NCI-H2107 (cell line): ENCODE measurements at places on chromosomes 6 and 20.

DNA sequence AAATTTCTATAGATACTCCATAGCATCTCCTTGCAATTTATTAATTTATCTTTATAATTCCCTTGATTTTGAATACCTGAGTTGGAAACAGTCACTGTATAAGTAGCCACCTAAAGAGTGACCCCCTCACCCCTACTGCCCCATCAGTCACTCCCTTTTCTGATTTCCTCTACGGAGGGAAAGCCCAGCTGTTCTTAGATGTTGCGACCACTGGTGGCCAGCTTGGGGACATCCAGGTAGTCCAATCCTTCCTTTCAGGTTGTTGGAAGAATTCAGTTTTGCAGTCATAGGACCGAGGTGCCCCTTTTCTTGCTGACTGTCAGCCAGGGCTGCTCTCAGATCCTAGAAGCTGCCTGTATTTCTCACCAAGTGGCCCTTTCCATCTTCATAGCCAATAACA lies 87.8 kb downstream of the BMP6 start:
- no peak for DNase-seq

DNA sequence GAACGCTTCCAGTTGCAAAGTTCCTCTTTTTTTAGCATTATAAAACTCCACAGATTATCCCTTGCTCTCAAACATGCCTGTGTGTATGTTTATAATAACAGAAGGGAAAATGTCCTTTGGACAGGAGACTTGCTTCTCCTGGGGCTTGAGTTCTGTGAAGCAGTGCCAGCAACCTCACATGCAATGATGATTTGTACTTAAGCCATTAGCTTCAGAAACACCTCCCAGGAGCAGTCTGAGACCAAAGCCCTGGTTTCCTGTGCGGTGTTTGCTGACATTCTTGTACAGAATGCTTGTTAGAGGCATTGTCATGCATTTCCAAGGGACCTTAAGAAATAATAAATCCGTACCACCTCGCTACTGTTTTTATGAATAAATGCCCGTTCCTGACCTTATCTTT lies 752.8 kb downstream of the CBLN4 start:
- no peak for DNase-seq

GRCh38 chr6:11772109-11772825 lies 6.3 kb downstream of the ADTRP start:
- no peak for DNase-seq

GRCh38 chr6:15712797-15713196 lies 50.0 kb upstream of the DTNBP1 start:
- no peak for DNase-seq

DNA sequence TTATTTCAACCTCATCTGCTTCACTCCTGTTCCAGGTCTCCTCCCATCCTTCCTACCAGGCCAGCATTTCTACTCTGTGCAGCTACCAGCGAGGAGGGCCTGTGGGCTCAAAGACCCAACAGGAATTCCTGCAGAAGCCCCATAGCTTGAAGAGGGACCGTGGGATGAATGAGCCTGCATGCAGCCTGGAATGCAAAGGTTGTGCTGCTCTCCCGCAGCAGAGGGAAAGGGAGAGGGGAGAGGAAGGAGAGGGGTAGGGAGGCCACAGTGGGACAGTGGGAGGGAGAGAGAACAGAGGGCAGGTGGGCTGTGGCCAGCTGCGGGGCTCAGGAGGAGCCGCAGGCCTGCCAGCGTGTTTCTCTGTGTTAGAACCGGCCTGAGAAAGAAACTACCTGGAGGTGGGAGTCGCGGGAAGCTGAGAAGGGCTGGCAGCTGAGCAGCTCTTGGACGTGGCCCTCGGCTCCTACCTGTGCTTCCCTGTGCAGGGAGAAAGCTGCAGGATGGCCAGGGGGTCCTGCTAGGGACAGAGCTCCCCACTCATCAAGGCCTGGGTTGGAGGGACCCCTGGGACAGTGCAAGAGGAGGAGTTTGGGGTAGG lies 66.1 kb upstream of the MLN start:
- DNase-seq: no peak

- no peak for DNase-seq
These were observed 13.2 kb upstream of the MAP3K4 start for GRCh38 chr6:160978141-160978901.

GRCh38 chr20:62918831-62919230 lies 7.5 kb downstream of the DIDO1 start:
- DNase-seq: no peak

GRCh38 chr20:1166948-1167720 lies 17.6 kb downstream of the TMEM74B start:
- DNase-seq: no peak

GRCh38 chr6:144912474-144912873 lies 627.3 kb downstream of the UTRN start:
- no peak for DNase-seq

GRCh38 chr6:27159725-27160124 lies 87.8 kb upstream of the PRSS16 start:
- no peak for DNase-seq

DNA sequence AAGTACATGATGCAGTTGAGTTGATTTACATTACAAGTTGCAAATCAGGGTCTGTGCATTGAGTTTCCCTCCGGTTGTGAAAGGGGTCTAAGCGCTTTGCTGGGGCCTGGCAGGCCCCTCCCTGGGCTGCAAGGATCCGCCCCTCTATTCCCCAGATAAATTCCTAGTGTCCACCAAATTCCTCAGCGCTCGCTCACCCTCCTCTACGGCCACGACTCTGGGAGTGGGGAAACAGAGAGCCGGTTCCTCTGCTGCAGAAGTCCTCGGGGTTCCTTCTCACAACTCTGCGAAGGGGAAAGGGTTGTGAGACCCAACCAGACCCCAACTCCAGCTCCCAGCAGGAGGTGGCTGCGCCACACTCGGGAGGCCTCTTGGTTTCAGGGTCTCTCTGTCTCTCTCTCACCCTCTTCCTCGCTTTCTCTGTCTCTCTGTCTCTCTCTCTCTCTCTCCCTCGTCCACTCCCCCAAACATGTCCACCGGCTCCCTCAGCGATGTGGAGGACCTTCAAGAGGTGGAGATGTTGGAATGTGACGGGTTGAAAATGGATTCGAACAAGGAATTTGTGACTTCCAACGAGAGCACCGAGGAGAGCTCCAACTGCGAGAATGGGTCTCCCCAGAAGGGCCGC lies at the start of gene TCF21:
TSS of gene TCF21 (plus strand) at position 185 of the 628 bp plus-strand sequence. CDS start at position 470, 285 bp downstream.
- no peak for DNase-seq

- DNase-seq: no peak
These were observed 1.5 kb downstream of the TGM3 start for GRCh38 chr20:2297357-2297728.

- no peak for DNase-seq
These were observed 5.3 kb upstream of the FNDC1 start for GRCh38 chr6:159163901-159164370.

DNA sequence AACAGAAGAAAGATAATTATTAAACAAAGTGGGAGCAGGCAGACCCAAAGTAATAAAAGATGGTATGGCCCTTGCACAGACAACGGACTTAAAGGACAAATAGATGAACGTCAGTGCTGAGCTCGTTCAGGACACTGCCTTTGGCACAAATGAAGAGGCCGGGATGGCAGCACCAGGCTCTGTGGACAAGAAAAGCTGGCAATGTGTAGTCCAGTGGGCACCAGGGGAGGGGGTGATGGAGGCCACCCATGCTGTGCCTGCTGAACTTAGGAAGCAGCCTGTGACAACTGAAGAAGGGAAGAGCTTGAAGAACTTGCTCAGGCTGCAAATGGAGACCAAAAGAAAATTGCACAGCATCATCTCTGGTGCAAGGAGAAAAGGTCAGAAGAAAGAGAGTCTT lies 131.0 kb downstream of the ANKRD60 start:
- no peak for DNase-seq

GRCh38 chr20:16387666-16388065 lies 185.6 kb downstream of the KIF16B start:
- DNase-seq: no peak

DNA sequence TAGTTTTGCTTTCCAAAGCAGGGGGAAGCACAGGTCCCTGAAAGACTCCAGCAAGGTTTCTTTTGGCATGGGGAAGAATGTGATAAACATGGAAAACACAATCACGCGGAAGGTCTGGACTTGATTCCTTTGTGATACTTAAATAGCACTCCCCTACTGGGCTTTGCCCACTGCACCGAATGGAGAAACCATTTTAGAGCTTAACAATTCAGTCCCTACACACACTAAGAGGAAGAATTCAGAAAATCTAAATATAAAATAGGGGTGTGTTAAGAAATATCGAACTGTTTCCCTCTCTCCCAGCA lies 71.4 kb upstream of the NHSL1 start:
- DNase-seq: no peak
